ENCODE measurements at places on chromosomes 16 and 17. TPM values are rescaled to one million over a fixed set of nuclear protein-coding genes. Genes with fewer than 3 reads are reported as not detected.

GRCh38 chr17:20961586-20961985 is 81.2 kb downstream of the USP22 start:
- no peak for DNase-seq

DNA sequence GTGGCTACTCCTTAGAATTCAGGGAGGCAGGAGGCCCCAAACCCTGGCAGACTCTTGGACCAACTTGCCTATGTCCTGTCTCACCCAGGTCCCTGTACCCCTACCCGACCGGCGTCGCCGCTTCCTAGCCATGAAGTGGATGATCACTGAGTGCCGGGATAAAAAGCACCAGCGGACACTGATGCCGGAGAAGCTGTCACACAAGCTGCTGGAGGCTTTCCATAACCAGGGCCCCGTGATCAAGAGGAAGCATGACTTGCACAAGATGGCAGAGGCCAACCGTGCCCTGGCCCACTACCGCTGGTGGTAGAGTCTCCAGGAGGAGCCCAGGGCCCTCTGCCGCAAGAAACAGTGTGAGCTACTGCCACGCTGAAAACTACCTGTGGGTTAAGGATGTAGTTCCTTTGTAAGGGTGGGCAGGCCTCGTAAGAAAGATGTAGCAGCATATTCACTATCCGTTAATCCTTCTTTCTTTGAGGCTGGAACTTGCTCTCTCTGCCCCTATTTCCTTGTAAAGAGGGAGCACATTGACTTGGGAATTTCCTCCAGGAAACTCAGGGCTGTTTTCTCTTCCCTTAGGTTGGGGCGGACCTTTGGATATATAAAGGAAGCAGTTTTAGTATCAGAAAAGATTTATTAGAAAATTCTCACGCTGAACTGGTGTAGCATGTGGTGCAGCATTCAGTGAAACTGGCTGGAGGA is 4.1 kb downstream of the MRPS7 start:
- DNase-seq: no peak

- no peak for DNase-seq
These were observed 6.8 kb downstream of the COTL1 start for GRCh38 chr16:84611041-84611440.

- no peak for DNase-seq
These were observed 42.8 kb upstream of the GCSH start for GRCh38 chr16:81138831-81139557.

- no peak for DNase-seq
These were observed 855 bp downstream of the TMEM204 start for GRCh38 chr16:1534021-1535020.

DNA sequence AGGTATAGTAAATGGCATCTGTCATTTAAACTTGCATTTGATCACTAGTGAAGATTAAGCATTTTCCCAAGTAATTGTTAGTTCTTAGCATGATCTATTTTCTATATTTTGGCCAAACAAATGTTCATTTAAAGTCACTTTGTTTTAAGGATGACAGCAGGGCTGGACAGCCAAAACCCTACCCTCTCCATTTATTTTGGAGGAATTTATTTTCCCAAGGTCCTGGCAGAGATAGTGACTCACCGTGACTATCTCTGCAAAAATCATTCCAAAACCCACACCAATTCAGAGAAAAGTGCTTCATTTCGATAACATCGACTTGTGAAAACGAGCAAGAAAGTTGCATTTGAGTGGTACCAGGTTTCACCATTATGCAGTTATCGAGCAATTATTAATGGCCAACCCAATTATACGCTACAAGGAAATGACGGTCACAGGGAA is 665 bp upstream of the AKAP1 start:
- no peak for DNase-seq

GRCh38 chr17:31907342-31907962 is 5.9 kb upstream of the UTP6 start:
- no peak for DNase-seq

- DNase-seq: no peak
These were observed 7.2 kb upstream of the AGRP start for GRCh38 chr16:67490335-67491096.

- no peak for DNase-seq
These were observed 206.3 kb upstream of the FOXF1 start for GRCh38 chr16:86303787-86304678.

GRCh38 chr17:846901-847843 is 65.0 kb downstream of the MRM3 start:
- DNase-seq: no peak

DNA sequence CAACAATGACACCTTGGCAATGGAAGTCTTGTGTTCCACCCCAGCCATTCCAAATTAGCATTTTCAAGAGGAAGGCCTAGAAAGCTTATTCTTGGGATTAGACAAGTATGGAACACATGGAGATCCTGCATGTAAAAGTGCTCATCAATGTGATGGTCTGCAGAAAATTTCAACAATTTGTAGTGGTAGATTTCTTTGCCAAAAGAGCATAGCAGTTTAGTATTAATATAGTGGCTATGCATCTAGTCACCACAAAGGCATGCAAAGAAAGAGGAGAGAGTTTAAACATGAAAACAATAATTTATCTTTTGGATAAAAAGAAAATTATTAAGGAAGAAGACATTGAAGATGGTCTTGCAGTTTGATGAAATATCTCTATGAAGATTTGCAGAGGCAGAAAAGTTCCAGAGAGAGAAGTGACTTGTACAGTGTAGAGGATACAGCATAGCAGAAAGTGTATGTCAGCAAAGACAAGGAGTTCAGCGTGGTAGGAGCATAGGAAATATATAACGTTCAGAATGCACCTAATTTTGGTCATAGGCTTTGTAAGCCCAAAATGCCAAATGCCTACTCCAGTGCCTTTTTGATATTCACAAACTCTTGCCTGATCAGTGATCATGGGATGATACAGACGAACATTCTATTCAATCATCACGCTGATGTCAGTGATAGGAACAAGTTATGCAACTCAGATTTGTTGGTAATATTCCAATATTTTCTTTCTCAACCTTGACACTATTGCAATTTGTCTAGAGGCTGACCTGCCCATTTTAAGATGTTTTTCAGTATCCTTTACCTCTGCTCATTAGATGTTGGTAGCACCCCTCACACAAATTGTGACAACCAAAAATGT is 727.9 kb upstream of the SOX9 start:
- DNase-seq: no peak

- DNase-seq: no peak
These were observed 9.6 kb downstream of the GDE1 start for GRCh38 chr16:19512297-19512696.

DNA sequence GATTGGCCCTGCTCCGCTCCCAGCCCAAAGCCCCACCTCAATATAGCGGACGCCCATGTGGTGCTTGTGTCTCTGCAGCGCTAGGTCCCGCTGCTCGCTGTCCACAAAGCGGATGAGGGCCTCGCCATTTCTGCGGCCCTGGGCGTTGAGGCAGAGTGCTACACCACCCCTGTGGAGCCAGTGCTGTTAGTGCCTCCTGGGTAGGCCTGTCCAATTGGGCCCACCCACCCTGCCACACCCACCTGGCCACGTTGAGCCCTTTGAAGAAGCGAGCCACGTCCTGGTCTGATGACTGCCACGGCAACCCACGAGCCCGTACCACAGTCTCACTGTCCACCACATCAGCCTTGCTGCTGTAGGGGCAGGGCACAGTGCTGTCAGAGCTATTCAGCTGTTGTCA is 3.6 kb downstream of the ESRP2 start:
- DNase-seq: no peak

Gene RAMP2
- total RNA-seq: not detected

Gene TBX2
- 0.15 TPM for total RNA-seq

Gene ASIC2
- total RNA-seq: not detected

Gene BCL6B
- total RNA-seq: not detected

Gene SPATA22
- not detected for total RNA-seq

Gene HSD17B1
- 0.88 TPM for total RNA-seq

Gene FADS6
- not detected for total RNA-seq

Gene ZNF594
- total RNA-seq: 12.9 TPM

Data from Calu3 (cell line).